NCI-H1092 (cell line): ENCODE measurements at places on chromosomes 2 and 18.

DNA sequence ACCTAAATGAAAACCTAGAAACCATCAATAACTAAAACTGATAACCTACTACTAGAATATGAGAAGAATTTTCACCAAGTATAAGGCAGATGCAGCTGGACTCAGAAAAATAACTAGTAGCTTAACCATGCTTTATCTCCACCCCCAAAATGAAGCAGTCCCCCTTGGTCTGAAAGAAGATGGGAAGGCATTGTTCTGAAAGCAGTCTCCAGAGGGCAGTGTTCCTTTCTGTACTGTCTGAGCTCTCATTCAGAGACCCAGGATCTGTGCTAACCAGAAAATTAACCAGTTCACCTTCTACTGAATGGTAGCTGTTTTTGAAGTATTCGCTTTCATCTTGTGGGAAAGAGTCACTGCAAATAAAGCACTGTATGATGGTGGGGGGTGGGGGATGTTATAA lies 273.0 kb downstream of the PDE11A start:
- DNase-seq: peak; percentile 27

GRCh38 chr2:78315368-78315767 lies 710.1 kb upstream of the REG3G start:
- DNase-seq: no peak

- no peak for DNase-seq
Measured at GRCh38 chr2:66426244-66427111, 8.4 kb upstream of the MEIS1 start.

GRCh38 chr2:99389371-99389770 lies 52.2 kb downstream of the EIF5B start:
- no peak for DNase-seq

DNA sequence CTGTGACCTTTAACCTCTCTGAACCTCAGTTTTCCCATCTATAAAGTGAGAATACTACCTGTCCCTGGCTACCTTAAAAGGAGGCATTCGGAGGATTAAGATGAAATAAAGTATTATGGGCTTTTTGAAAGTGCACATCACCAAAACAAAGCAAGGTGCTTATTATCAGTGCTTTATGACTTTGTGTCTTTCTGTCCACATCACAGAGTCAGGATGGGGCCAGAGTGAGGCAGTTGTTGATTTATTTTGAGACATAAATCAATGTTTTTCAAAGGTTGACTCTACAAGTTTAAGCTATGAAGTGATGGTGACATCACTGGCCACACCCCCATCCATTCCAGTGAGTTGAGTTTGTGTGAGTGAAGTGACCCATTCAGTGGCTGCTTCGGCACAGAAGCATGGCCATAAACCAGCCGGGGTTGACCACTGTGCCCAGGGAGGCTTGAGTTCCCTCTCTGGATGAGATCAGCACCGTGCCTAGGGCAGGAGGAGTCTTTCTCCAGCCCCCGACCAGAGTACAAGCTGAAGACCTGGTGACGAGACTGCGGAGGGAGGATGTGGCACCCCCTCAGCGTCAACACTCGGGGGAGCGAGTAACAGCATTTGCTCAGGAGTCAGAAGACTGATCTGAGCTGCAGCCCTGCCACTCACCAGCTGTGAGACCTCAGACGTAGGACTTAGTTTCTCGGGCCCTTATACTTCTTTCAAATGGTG lies 89.0 kb upstream of the PPP1CB start:
- no peak for DNase-seq

DNA sequence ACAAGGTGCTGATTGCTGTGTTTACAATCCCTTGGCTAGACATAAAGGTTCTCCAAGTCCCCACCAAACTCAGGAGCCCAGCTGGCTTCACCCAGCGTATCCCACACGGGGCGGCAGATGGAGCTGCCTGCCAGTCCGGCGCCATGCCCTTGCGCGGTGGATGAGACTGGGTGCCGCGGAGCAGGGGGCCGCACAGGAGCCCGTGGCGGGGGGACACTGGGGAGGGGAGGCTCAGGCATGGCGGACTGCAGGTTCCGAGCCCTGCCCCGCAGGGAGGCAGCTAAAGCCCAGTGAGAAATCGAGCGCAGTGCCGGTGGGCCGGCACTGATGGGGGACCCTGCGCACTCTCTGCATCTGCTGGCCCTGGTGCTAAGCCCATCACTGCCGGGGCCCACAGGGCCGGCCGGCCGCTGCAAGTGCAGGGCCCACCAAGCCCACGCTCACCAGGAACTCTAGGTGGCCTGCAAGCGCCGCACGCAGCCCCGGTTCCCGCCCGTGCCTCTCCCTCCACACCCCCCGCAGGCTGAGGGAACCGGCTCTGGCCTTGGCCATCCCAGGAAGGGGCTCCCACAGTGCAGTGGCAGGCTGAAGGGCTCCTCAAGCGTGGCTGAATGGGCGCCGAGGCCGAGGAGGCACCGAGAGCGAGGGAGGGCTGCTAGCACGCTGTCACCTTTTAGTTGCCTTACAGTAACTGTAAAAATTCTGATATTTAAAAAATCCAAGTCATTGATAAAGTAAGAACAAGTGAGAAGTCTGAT lies 930.0 kb upstream of the FSHR start:
- DNase-seq: no peak

DNA sequence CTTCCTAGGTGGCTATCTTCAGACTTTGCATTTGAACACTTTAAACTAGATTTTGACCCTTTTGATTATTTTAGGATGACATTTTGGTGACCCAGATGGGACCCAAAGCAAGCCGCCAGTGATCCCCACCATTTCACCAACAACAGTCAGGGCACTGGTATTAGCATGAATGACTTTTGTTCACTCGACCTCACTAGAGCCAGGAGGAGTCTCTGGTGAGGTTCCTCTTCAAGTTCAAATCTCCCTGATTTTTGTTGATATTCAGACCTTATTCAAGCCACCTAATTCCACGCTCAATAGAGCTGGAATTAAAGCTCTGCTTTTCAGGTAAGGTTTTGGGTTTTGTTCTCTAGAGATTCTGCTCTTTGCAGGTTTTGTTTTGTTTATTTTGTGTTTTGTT lies 202.3 kb downstream of the MREG start:
- no peak for DNase-seq

DNA sequence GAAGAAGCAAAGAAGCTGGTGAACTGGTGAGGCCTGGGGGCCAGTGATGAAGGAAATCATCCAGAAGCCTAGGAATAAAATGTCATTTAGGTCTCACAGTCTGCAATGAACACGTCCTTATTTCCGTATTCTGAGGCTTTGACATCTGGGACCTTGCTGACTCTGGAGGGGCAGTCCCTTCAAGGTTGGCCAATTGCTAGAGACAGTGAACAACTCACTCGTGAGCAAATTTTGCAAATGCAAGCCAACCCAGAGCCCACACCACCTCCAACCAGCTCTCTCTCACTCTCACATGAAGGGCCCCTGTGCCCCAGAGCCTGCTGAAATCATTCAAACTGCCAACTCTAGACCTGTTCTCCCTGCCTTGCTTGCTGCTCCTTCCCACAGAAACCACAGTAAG lies 279.1 kb upstream of the LYPD1 start:
- no peak for DNase-seq

GRCh38 chr2:51971136-51971535 lies 939.2 kb upstream of the NRXN1 start:
- DNase-seq: no peak

GRCh38 chr2:18454692-18455235 lies 105.7 kb downstream of the RDH14 start:
- DNase-seq: no peak

GRCh38 chr2:54767921-54768320 lies 44.5 kb downstream of the EML6 start:
- DNase-seq: no peak

GRCh38 chr2:62042944-62043343 lies 137.5 kb downstream of the COMMD1 start:
- no peak for DNase-seq

- DNase-seq: peak; percentile 11
Measured at GRCh38 chr2:238370823-238371372, 50.6 kb downstream of the TRAF3IP1 start.

GRCh38 chr2:18194161-18194560 lies 315.7 kb downstream of the KCNS3 start:
- DNase-seq: no peak

DNA sequence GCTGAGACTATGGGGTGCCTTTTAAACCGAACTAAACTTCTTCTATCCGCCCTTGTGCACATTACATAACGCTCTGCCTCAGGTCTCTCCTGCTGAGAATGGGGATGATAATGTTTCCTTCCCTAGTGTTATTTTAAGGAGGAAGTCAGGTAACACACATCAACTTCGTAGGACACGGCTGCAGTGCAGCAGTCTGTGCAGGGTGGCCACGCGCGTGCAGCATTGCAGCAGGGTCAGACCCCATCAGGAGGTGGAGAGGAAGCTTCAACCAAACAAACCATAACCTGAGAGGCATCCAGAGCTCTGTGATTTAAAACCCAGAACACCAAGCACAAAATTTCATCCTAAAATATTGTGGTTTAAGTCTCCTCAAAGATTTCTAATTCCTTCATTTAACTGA lies 50.6 kb downstream of the MYT1L start:
- DNase-seq: no peak

DNA sequence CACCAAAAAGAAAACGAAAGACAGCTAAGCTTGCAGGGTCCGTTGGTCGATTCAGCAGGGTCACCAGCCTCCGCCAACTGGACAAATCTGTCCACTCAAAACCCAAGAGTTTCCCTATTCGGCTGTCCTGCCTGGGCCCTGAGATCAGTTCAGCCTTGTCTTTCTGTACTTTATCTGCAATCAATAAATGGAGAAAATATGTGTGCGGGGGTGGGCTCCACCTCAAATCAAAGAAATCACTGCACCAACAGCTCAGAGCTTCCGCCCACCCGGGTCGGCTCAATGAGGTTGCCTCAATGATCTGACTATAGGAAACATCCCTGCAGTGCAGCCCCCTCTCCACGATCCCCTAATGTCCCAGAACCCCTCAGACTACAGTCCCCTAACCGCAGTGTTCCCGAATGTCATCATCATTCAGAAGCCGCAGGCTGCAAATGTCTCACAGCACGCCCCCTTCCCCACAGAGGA lies 447 bp downstream of the GGCX start:
- DNase-seq: no peak

- no peak for DNase-seq
Measured at GRCh38 chr2:174485788-174486562, 854 bp downstream of the GPR155 start.

- no peak for DNase-seq
Measured at GRCh38 chr2:123015186-123015585, 1009.9 kb upstream of the CNTNAP5 start.

GRCh38 chr2:45943219-45944044 lies 292.0 kb downstream of the PRKCE start:
- no peak for DNase-seq

DNA sequence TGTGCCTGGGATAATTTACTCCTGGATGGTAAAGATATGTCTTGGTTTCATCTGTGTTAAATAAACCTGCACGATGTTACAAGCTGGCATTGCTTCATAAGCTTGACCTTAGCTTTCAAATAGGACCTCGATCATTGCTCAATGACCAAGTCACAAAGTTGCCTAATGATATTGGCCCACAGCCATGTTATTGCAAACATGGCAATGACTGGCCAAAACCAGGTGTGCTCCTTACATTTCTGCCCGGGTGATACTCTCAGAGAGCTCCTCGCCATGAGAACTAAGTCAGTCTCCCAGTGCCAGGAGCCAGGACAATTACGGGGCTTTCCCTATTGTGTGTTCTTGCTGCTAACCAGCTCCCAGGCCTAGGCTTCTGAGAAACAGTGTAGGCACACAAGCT lies 72.5 kb upstream of the CYP1B1 start:
- no peak for DNase-seq

DNA sequence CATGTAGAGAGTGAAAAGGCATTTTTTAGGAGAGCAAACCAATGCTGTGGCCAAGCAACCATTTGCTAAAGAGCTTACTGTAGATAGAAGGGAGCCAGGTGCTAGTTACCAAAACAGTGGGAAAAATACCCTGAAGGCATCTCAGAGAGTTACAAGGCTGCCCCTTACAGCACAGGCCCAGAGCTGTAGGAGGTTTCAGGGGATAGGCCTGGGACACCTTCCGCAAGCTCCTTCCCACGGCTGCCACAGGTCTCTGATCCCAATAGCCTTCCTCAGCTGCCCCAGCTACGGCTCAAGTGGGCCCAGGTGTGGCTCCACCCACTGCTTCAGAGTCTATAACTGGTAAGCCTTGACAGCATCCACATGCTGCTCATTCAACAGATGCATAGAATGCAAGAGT lies 18.2 kb upstream of the PPM1B start:
- DNase-seq: no peak

DNA sequence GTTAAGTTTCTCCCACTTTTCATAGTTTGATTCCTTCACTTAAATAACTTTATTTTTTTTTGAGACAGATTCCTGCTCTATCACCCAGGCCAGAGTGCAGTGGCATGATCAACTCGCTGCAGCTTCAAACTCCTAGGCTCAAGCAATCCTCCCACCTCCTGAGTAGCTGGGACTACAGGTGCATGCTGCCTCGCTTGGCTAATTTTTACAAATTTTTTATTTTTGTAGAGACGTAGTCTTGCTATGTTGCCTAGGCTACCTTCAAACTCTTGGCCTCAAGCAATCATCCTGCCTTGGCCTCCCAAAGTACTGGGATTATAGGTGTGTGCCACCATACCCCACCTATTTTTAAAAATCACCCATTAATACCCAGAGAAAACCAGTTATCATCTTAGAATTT lies 14.2 kb upstream of the WIPF1 start:
- DNase-seq: no peak

DNA sequence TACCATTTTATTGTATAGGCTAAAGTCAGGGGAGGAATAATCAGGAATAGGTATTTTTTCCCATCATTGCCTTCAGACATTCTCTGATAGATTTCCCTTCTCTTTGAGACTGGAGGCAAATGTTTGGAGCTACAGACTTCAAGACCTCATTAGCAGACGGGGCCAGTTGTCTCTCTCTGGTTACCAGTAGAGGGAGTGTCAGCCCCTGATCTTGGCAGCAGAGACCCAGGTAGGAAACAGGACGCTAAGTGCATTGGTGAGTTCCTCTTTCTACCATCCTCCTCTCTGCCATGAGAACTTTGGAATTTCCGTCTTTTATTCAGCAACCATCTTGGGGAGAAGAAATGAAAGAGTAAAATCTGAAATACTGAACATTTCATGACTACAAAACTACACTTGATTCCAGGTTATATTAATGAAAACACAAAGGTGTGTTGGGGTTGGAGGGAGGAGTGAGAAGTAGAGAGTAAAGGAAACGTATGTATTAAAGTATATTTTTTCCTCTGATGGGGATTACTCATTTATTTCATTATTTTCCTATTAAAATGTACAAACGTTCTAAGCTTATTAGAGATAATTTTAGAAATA lies 186.2 kb upstream of the GCFC2 start:
- DNase-seq: no peak

DNA sequence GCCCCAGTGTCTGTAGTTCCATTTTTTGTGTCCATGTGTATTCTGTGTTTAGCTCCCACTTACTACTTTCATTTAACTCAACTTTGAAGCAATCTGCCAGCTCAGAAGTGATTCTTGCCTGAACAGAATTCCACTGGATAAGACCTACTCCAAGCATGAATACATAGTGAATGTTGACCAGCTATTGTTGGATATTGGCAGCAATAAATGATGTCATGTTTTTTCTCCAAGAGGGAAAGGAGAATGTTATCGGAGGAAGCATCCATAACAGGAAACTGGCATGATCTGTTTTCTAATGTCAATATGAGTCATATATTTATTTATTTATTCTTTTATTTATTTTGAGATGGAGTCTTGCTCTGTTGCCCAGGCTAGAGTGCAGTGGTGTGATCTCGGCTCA lies 36.8 kb upstream of the TRAPPC8 start:
- DNase-seq: no peak

- DNase-seq: no peak
Measured at GRCh38 chr2:150292807-150293206, 194.7 kb downstream of the RND3 start.

- DNase-seq: no peak
Measured at GRCh38 chr2:154452471-154452870, 246.0 kb upstream of the KCNJ3 start.
